ENCODE measurements at places on chromosomes 7 and 10.

- DNase-seq, result no peak
Measured at GRCh38 chr10:29530112-29530976, 104.4 kb downstream of the SVIL start.

DNA sequence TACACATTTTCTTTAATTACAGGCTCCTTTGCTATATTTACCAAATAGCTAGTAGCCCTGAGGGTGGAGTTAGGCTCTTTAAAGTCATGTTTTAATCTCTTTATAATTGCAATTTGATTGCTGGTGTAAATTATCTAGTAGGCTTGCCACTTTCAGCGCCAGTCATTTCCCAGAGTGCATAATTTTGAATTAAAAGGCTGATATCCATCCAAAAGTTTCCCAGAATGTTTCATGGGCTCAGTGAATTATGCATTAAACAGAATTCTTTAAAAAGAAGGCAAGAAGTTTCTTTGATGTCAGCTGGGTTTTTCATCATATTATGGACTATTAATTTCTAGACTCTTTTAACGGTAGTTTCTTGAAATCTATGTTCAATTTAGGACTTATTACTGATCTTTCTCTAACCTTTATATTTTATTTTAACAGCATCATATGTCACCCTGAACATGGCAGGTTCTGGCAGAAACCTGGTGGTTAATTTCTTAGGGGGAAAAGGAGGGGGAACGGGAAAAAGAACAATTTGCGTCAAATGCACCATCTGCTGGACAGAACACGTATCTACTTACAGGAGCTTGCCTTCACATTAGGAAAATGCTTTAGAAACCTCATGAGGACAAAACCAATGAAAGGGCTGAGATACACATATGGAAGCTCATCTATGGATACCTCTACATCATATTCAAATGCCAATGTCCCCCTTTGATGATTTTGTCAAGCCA is 171.1 kb downstream of the GRM3 start:
- no peak for DNase-seq

GRCh38 chr7:90968871-90969270 is 295.4 kb upstream of the FZD1 start:
- no peak for DNase-seq

DNA sequence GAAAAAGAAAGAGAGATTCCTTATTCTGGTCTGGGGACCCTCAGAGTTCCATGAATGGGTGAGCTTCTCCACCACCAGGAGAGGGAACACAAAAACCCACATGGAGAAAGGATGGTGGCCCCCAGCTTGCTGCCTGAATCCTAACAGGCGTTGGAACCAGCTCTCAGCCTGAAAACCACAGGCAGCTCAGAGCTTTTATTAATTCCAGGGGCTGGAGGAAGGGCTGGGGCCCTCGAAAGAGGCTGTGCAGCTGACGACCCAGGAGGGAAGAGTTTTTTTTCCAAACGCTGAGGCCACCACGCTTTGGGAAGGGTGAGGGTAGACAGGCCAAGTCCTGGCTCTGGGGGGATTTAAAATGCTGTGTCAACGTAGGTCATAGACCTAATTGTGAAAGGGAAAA is 10.8 kb upstream of the ELN start:
- DNase-seq, result no peak

DNA sequence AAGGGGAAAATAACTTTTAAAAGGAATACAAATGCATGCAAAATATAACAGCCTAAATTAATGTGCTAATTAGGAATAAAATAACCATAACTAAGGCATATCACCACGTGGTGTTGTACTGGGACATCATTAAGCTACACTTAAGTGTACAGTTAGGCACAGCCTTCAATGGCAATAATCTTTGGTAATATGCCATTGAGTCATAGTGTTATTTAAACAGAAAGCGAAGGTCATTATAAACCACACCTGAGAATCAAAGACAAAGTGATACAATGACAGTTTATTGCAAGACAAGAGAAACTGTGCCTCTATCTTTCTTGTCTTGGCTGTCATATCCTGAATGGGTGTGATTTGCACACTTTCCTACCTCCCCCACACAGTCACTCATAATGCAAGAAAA is 30.5 kb upstream of the AUTS2 start:
- no peak for DNase-seq

- no peak for DNase-seq
Measured at GRCh38 chr7:134959810-134960209, 26.5 kb upstream of the AGBL3 start.

DNA sequence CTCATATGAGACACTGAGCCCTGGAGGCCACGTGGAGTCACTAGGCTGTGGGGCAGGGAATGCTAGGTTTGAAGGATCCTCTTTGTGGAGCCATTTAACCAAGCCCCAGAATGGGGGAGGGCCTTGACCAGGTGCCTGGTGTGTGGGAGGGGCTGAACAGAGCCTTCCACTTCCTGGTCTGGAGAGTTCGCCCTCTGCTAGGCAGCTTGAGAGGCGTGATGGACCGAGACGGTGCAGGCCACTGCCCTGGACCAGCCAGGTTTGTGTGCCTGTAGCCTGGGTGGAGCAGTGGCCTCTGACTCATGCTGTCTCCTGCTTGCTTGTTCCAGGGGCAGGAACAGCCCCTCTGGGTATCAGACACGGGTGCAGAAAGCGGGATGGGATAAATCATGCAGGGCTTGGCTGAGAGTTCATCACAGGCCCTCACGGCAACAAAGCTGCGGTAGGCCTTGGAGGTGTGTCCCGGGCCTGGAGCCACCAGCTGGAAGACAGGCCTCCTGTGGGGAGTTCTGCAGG is 27.4 kb downstream of the ADAMTS14 start:
- DNase-seq, result no peak

- no peak for DNase-seq
Measured at GRCh38 chr10:21304198-21304597, 221.3 kb downstream of the SKIDA1 start.

DNA sequence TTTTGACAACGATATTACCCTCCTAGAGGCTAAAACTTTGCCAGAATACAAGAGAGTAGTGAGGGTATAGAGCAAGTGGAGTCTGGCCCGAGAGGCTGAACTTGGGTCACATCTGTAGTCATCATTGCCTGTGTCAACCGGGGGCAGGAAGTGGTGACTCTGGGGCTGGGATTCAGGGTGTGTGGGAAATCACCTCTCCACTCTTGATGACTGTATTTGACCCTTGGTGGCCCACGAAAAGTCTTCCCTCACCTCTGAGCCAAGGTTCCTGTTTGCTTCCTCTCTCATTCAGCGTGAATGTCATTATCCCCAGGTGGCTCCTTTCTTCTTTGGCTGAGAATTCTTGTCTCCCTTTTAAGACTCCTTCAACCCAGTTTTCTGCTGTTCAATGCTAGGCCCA is 240.4 kb downstream of the ABCA13 start:
- no peak for DNase-seq

All from thoracic aorta (tissue), 2 donors.